Suprapubic skin (tissue), 4 donors: ENCODE measurements at places on chromosomes 3 and 15. TPM values are rescaled to one million over a fixed set of nuclear protein-coding genes. Genes with fewer than 3 reads are reported as not detected.

DNA sequence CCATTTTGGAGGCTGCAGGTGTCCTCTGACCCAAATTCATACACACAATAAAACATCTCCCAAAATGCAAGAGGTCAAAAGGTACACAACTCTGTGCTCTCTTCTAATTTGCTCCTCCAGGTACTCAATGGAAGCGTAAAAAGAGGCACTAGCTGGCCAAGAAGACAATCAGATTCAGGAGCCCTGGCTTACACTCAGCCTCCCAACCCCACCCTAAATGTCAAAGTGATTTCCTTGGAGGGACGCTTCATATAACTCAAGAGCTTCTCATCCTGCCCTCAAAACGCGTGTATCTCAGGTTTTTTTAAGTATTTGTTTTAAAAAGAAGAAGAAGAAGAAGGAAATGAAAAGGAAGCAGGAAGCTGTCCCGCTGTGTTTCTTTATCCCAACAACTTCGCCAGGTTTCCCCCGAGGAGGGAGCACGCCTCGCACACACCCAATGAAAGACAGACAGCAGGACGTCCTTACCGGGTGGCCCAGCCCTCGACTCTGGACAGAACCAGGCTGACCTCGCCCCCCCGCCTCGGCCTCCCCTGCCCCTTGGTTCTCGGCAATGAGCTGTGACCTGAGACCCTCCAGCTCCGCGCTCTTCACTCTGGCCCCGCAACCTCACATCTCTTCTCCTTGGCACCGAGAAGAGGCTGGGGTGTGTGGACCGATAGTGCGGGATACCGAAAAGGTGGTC, 620.7 kb upstream of the ZNF385D start:
- DNase-seq = peak; percentile 55

DNA sequence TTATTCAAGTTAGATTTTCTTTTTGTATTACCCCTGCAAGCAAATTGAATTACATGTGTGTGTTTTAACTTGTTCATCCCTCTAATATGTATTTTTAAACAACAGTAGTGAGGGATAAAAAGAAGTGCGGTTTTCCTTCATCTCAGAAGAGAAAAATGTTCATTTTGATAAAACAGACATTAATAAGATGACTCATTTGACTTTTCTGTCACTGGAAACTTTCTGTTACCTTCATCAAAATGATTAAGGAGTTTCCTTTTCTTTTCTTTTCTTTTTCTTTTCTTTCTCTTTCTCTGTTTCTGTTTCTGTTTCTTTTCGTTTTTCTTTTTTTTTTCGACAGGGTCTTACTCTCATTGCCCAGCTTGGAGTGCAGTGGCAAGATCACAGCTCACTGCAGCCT, 53.0 kb downstream of the ECT2 start:
- DNase-seq = no peak

- DNase-seq = no peak
These were observed 24.0 kb upstream of the EIF4A2 start for GRCh38 chr3:186759231-186759930.

DNA sequence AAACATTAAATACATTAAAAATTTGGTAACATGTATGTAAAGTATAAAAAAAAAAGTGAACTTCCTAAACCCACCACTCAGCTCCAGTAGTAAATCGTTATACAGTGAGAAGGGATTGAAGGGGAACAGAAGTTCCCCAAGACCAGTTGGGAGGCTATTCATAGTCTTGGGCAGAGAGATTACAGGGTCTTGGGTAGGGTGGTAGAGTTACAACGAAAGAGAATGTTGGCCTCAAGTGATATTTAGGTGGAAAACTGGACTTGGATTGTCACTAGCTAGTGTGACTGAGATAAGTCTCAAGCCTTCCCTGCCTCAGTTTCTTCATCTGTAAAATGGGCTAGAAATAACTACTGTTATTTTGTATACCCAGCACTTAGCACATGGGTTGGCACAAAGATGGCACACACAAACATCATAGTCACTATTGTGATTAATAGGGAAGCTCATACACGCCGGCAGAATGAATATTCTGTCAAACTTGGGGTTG, 431 bp upstream of the YEATS2 start:
- no peak for DNase-seq

GRCh38 chr3:30895329-30895728, 868 bp upstream of the GADL1 start:
- no peak for DNase-seq

The SLC6A11 gene
- total RNA-seq = 7.4 TPM

The PLS1 gene
- total RNA-seq = 4.4 TPM
